T-helper 9 cell (primary cell): ENCODE measurements at places on chromosomes 3 and 15.

DNA sequence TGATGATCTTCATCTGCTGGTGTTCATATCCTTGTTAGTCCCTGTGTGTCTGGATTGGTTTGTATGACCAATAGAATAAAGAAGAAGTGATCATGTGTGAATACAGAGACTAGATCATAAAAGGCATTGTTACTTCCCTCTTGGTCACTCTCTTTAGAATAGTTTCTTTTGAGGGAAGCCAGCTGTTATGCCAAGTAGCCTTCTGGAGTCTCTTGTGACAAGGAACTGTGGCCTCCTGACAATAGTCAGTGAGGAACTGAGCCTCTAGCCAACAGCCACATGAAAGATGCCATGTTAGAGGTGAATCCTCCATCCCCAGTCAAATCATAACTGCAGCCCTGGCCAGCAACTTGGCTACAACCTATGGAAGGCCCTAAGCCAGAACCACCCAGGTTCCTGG is 63.0 kb upstream of the SMAD3 start:
- no peak for DNase-seq

- no peak for DNase-seq
These were observed 27.6 kb upstream of the FBLN2 start for GRCh38 chr3:13521309-13521708.

- no peak for DNase-seq
These were observed 103.5 kb downstream of the LIPC start for GRCh38 chr15:58535337-58535736.

DNA sequence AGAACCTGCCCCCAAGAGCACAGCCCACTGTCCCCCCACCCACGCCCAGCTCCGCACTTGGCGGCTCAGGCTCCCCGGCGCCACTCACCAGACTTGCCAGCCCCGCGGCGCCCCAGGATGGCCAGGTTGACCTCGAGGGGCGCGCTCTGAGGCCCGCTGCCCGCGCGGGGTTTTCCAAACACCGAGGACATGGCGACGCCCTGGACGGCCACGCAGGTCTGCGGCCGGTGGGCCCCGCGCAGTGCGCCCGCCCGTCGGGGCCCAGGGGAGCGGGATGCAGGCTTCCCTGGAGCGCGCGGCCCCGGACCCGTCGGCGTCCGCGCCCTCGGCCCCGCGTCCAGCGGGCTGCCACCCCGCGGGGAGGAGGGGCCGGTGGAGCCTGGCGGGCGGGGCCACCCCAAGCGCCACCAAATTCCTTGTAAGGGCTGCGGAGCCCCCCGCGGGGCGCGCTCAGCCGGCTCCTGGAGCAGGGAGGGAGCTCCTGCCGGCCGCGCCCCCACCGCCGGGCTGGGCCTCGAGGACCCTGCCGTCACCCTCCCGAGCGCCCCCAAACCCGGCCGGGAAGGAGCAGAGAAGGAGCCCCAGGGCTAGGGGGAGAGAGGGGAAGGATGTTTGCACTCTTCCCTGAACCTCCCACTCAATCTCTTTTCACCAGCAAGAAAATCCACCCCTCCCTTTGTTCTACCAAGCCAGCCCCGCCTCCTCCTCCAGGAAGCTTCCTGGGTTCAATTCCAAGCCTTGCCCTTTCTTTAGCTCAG is at the start of gene RASL12:
Gene RASL12, minus strand, starts transcription at position 347 of the 758 bp plus-strand sequence. Its CDS starts 156 bp downstream, at position 191.
- no peak for DNase-seq

GRCh38 chr3:71063773-71064290 is 519.7 kb downstream of the FOXP1 start:
- peak; percentile 20 for DNase-seq

DNA sequence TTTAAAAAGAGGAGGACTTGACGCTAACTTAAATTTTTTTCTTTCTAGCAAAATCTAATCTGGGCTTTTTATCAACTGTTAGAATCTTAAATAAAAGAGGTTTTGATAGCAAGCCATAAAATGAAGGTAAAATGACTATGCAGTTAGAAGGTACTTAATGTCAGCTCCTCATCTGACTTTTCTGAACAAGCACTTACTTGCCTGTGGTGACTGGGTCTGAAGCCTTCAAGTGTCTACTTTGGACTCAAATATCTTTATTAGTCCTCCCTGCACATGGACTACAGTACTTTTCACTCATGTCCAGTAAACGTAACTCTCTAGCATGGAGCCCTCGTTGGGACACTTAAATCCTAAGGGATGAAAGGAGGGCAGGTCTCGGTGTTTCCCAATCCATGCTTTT is 135.9 kb downstream of the P2RY1 start:
- no peak for DNase-seq

DNA sequence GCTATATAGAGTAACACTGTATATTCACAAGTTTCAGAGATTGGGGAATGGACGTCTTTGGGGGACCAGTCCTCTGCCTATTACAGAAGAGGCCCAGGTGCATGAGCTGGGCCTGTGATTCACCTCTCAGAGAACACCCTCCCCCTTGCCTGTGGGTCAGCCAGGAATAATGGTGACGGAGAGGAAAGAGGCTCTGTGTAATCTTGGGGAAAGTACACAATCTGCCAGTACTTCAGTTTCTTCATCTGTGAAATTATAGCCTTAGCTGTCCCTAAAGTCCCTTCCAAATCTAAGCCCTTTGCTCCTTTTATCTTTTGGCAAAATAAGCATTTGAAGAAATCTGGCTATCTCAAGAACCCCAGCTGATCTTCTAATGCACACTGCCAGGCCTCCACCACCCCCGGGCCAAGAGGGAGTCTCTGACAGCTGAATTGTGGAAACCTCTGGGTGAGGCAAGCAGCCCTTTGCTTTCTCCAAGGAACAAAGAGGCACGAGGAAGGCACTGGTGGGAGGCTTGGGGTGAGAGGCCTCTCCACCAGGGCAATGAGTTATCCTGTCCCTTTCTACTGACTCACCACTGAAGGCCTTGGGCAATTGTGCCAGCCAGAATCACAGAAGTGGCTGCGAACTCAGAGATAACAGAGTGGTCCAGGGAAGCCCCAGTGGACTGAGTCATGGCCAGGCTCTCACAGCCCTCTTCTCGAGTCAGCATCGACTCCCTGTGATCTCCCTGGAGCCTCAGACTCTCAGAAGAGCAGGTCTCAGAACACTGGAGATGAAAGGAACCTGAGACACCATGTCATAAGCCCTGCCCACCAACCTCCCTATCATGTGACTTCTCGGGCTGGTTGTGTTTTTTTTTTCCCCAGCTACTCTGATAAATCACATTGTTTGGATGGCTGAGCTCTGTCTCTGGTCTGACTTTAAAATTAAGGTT is 31.8 kb downstream of the CCNL1 start:
- DNase-seq: peak; percentile 47

DNA sequence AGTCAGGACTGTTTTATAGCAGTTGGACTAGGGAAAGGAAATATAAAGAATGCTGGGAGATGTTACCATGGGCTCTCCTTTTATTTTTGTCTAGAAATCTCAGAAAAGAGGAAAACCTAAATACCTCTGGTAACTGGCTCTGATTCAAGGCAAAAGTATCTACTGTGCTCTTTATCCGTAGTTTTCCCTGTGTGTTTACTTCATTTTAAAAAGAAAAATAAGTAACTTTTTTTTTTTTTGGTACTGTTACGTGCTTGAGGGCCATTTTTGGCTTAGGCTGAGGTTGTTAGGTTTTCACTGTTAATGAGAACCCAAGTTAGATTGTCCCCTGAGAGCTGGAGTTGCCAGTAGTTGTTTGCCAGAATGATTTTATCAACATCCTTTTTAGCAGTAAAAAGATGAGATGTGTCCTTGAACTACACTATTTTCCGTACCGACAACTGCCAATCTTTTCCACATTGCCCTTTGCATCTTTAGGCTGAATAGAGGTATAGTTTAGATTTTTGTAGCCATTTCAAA is 35.8 kb downstream of the IQGAP1 start:
- no peak for DNase-seq

GRCh38 chr3:159266779-159267178 is 464.9 kb downstream of the MFSD1 start:
- no peak for DNase-seq

DNA sequence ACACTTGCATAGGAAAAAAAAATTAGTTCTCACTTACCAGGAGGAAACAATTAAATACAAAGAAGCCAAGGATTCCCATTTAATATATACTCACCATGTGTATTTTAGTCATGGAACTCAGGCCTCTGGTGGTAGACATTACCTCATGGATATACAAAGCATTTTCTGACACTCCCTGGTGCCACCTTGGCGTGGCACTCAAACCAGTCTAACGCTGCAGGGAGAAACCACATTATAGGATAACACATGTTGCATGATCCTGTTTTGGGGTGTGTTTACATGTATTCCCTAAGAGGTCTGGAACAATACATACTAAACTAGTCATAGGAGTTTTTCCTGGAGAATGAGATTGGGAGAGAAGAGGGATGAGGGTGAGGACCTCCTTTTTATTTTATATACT is 5.9 kb upstream of the RTF1 start:
- no peak for DNase-seq

DNA sequence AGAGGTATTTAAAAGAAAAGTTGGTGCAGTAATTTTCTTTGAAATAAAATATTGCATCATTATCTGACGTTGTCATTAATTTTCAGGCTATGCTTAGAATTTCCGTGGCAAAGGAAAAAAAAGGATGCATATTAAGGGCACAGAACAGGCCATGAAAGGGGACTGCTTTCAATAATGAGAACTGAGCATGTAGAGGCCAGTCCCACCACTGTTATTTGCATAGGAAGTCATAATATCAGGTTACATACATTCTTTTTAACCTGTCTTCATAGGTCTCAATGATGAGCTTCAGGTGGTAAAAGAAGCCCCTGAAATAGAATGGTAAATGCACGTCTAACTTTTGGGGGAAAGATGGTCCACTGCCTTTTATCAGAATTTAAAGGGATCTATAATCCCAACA is 272.1 kb upstream of the ALCAM start:
- no peak for DNase-seq

DNA sequence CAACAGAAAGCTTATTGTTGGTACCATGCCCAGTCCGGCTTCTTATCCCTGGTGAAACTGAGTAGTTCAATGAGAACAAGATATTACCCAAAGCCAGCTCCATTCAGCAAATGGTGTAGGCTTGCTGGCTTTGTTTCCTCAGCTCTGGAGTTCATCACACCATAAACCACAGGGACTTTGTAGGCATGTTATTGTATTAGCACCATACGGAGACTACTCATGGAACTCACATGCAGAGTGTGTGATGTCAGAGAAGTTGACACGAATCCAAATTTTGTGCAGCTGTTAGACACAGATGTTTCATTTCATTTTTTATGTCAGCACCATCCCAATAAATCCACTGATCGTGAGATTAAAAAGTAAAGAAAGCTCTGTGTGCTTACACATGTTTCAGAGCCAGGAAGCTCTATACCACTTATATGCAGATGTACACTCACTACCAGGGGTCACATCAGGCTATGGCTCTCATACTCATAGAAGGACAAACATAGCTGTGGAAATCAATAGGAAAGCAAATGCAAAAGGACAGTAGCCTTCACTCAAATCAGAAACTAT is 63.4 kb upstream of the LEKR1 start:
- no peak for DNase-seq

GRCh38 chr3:135329479-135329878 is 534.4 kb downstream of the EPHB1 start:
- DNase-seq: no peak

GRCh38 chr15:101203029-101203573 is 48.7 kb downstream of the CHSY1 start:
- DNase-seq: no peak
